ENCODE measurements at places on chromosomes 11 and 22.

GRCh38 chr11:44833877-44834452 is 107.2 kb downstream of the TSPAN18 start:
- no peak for DNase-seq

GRCh38 chr11:120929664-120930154 is 94.2 kb upstream of the TBCEL start:
- DNase-seq = peak; percentile 41

DNA sequence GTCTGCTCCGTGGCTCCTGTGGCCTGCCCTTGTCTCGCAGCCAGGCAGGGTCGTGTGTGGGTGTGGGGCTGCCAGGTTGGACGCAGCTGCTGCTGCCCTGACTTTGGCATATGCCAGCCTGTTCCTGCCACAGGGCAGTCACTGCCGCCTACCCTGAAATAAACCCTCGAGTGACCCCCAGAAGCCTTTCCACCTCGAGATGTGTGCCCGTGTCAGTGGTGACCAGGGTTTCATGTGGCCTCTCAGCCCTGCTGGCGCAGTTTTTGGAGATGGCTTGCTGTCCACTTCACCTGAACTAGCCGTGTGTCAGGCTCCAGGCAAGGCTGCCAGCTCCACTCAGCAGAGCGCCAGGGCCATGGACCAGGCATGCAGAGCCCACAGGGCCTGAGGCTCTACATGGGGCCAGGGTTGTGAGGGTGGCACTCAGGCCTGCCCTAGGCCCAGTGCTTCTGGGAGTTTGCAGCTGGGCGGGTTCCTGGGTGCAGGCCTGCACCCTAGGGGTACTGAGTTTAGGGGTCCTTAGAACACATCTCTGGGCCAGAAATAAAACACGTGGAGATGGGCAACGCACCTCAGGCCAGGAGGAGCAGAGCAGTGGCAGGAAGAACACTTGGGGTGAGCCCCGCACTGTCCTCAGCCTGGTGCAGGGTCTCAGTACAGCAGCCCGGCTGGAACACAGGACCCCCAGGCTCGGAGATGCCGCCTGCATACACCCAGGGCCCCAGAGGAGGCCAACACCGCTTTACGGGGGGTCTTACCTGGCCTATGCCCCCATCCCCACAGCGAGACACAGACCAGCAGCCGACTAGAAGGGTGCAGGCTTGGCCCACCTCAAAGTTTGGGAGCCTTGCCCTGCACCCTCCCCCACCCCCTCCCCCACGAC is 8.8 kb upstream of the PANX2 start:
- DNase-seq = no peak

- DNase-seq = no peak
Observed at GRCh38 chr11:21110415-21110814, 441.0 kb downstream of the NELL1 start.

DNA sequence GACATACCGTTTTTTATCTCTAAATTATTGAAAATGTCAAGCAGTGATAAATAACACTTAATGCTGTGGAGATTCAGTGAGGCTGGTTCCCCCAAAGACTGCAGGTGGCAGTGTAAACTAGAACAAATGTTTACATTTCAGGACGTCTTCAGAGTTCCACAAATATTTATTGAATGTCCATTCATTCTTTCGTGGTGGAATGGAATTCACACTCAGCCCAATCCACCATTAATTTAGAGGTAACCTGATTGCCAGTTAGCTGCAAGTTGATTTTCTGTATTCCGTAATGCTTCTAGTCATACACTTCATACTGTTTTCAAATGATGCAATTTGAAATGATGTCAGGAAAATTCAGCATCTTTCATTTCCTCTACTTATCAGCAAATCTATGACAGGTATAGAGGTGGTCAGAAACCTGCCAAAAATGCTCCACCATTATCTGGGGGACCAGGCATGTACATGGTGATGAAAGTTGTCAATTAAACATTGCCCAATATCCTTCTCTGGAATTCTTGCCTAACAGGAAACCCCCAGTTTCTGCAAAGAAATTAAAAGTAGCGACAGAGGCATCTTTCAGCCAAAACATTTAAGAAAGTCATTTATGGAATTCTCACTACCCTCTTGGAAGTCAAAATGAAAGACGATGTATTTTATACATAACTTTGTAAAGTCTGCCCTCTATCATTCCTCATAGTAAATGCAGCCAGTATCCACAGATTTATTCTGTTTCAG is 94.3 kb upstream of the BMAL1 start:
- DNase-seq = no peak

- peak; percentile 64 for DNase-seq
Observed at GRCh38 chr22:23233752-23234408, 53.6 kb downstream of the BCR start.

DNA sequence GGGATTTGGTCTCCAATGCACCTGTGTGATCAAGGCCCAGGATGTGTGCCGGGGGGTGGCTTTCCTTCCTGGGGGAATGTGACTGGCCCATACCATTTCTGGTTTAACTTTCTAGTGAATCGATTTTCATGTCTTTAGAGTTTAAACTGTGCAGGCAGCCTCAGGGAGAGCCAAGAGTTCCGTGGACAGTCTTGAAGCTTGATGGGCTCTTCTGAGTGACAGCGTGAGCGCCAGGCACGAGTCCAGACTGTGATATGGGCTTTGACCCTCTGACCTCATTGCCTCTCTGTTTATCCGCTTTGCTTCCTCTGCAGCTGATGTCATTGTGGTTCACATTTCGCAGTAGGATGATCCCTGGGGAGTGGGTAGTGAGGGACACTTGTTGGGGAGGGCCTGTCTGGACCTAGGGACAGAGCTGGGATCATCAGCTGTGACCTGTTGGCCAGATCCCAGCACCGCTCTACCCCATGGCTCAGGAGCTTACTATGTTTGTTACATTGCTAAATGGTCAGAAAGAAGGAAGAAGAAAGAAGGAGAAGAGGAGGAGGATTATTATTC is 80.6 kb upstream of the CLDN5 start:
- DNase-seq = no peak

- no peak for DNase-seq
Observed at GRCh38 chr11:117980720-117981119, 5.5 kb upstream of the IL10RA start.

DNA sequence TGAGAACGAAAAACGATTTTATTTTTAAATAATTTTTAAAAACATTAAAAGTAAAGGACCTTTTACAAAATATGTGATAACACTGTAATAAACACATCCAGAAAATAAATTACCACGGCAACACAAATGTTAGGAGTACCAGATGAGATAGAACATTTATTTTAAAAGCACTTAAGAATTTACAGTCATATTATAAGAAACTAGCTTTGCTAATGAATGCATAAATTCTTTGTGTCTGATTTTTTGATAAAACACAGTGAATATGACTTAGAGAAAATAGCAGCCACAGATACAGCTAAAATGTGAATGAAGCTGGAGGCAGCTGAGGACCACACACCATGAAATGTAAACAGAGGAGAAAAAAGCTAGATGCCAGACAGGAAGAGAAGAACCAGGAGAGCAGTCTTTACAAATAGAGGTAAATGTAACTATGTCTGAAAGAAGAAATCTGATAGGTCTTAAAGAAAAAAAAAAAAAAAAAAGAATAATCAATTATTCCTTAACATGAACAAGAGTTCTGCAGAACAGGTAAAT is 14.6 kb downstream of the CCDC34 start:
- DNase-seq = no peak

DNA sequence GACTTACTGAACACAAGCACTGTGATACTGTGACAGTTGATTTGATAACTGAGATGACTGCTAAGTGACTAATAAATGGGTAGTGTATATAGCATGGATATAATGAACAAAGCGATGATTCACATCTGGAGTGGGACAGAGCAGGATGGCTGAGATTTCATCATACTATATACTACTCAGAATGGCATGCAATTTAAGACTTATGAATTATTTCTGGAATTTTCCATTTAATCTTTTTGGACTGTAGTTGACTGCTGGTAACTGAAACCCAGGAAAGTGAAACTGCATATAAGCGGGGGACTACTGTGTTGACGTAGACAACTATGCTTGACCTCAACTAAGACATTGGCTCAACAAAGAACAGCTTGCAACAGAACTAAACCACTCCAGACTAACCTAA is 20.0 kb upstream of the NUCB2 start:
- DNase-seq = no peak

GRCh38 chr11:44633641-44634040 is 68.2 kb downstream of the CD82 start:
- no peak for DNase-seq

DNA sequence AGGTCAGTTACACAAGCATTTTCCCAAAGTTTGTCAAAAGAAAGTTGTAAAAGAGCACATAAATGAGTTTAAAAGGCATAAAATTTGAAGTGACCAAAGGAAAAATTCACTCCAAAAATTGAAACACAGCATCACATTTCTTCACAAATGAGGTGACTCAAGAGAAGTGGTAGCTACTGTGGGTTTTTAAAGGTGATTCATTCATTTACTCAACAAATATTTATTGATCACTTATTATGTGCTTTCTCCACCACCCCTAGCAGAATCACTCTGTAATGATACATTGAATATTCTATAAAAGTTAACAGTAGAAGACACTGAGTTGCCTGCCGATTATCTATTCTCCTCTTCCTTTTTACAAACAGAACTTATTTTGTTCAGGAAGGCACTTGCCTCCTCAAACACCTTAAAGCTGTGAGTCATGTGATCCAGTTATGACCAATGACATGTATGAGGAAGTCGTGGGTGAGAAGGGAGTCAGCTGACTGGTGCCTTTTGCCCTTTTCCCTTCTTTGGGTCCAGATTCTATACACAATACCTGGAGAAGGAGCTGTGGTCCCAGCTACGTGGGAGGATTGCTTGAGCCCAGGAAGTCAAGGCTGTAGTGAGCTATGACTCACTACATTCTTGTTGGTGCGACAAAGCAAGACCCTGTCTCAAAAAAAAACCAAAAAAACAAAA is 67.7 kb upstream of the CLNS1A start:
- peak; percentile 14 for DNase-seq

DNA sequence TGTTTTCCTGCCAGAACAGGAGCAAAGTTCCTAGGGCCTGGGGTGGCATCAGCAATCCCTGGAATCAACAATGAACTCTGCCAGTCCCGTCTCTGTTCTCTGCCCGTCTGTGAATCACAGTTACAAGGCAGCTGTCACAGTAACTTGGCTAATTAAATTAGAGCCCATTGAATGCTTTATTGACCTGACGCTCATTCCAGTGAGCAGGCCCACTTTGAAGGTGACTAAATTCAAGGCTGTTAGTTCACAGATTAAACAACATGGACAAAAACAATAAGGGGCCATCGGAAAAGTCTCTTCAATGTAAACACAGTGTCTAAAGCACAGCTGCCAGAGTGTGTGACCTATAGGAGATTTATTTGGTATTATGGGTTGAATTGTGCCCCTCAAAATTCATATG is 17.7 kb upstream of the TMPRSS5 start:
- no peak for DNase-seq

- DNase-seq = no peak
Observed at GRCh38 chr11:68194675-68195294, 18.3 kb downstream of the KMT5B start.

DNA sequence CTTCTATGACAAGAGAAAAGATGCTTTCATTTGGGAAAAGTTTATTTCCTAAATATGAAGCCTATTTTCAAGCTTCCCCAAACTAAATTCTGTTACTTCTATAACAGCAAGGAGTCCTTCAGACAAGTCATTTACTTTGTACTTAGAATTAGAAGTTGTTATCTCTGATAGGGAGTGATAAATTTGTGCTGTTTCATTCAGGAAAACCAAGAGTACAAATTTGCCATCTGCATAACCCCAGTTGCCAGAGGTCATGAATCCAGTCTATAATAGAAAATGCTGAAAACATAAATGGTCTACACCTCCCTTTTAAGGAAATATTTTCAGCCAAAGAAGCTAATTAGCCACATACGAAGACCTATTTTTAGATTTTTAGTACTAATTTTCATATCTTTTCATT is 61.3 kb downstream of the SBF2 start:
- no peak for DNase-seq

- no peak for DNase-seq
Observed at GRCh38 chr11:69400771-69401590, 80.5 kb upstream of the LINC01488 start.

DNA sequence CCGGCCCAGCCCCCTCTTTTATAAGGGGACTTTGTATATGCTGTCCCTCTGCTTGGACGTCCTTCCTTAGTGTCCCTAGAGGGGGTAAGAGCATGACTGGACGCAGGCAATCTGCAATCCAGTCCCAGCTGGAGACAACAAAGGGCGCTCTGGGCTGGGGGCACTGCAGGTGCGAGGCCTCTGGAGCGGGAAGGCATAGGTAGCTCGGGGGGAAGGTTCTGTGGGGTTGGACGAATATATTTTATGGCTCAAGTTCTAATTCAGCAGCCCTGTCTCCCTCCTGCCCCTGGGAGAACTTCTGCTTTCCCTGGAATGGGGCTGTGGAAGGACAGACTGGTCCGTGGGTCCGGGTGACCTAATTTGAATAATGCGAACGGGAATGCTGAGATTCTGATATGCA is 40.0 kb downstream of the KCNJ4 start:
- no peak for DNase-seq

DNA sequence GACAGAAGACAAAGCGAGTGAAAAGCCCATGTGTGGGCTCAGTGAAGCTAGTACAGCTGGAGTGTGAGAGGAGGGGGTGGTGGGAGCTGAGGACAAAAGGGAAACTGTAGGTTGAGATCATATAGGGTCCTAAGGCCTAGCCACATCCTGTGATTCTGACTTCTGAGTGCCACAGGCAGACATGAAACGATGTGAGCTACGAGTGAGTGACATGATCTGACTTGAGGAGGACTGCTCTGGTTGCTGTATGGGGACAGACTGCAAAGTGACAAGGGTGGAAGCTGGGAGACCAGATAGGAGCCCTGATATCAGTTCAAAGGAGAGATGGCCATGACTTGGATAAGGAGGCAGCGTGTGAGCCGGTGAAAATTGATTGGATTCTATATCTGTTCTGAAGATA is 85.4 kb downstream of the MICAL2 start:
- peak; percentile 59 for DNase-seq

- DNase-seq = no peak
Observed at GRCh38 chr11:44434191-44434590, 124.3 kb upstream of the ALX4 start.

DNA sequence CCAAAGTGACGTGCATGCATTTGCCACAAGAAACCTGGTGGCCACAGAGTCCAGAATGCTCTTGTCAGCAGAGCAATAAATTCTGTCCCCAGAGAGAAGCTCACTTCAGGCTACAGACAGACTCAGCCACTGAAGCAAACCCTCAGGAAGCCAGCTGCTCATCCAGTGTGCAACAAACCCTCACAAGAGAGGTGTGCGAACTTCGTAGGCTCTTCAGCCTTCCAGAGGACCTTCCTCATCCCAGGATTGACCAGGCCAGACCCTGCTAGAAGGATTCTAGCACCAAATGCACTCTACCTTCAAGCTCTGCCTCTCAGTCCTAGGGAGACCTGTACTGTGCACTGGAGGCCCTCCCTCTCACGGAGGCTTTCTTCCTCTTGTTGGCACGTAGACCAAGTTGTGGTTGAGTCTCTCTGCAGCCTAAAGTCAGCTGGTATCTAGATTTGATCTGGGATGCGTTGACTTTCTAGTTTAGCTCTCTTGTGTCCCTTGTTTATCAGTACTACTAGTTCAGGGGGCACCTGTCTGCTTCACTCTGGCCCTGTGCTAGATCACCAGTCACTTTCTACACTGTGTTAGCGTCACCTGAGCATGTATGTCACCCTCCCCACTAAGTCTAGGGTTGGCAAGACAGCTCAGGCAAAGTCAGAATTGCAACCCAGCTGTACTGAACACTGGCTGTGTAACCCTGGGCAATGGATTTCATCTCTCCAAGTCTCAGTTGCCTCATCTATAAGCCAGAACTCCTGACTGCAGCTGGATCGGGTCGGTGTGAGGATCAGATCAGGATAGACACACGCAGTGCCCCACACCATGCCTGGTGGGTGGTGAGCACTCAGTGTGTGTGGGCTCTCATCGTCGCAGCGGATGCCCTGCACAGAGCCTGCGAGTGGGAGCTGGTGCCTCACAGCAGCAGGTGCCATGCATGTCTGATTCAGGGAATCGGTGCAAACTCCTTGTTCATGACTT is 22.1 kb upstream of the TMPRSS13 start:
- DNase-seq = peak; percentile 28

Measured in stimulated activated CD4-positive, alpha-beta T cell treated with anti-CD3 and anti-CD28 coated beads, Interleukin-4, amount 100 ng/mL, for 24 hours (primary cell).